ENCODE measurements at places on chromosomes 13 and 19.

DNA sequence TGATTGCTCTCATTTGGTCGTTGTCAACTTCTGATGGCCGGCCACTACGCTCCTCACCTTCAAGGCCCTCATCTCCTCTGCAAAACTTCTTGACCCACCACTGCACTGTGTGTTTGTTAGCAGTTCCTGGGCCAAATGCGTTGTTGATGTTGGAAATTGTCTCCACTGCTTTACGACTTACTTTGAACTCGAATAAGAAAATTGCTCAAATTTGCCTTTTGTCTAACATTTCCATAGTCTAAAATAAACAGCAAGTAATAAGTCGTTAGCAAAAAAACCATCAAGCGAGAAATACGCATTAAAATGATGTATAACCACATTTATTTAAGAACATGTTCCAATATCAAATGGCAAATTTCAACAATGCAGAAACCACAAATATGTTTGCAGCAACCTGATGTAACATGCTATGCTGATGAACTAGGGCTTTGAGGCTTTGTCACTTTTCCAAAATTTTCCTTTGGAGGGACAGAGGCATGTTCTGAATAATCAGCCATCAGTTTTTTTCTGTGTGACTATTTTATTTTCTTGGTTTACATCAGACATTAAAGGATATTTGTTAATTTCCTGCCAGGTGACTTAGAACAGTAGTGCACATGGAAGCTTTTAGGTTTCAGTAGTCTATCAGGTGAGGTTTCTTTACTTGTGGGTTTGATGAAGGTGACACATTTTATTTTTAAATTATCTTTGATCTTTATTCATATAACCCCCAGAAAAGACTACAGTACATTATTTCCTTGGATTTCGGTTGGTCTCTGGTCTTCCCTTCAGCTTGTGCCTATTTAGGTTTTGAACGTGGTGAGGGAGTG lies 74.7 kb upstream of the TEX29 start:
- no peak for DNase-seq

DNA sequence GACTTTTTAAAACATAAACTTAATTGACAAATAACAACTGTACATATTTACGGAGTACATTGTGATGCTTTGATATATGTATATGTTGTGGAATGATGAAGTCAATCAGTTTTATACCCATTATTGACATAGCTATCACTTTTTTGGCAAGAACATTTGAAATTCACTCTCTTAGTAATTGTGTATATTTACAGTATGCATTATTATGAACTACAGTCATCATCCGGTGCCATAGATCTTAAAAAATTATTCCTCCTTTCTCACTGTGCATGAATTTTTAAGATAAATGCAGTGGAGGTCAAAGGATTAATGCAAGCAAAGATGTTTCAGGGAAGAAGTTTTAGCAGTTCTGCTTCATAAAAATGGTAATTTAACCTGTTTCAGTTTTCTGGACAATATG lies 8.0 kb upstream of the VN1R4 start:
- DNase-seq = no peak

GRCh38 chr19:23916991-23917390 lies 2.3 kb downstream of the ZNF726 start:
- DNase-seq = no peak

GRCh38 chr13:84413016-84413415 lies 530.7 kb upstream of the SLITRK1 start:
- no peak for DNase-seq

GRCh38 chr13:81493144-81493543 lies 1152.2 kb upstream of the SPRY2 start:
- DNase-seq = no peak

DNA sequence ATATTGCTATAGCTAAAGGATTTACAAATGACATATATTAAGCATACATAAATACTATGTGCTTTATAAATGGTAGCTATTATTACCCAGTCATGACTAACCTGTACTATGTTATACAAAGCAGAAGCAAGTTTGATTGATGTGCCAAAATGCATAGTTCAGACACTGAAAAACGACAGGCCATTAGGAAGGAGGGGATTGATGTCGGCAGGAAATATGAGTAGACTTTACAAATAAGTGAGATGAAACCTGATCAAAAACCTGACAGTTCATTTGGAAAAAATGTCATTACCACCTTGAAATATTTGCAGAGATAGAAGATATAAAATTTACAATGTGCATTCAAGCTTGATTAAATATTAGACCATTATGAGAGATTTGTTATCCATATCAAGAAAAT lies 38.8 kb upstream of the TPP2 start:
- DNase-seq = no peak

- DNase-seq = no peak
These were observed 131.5 kb upstream of the SPACA7 start for GRCh38 chr13:112244495-112245177.

DNA sequence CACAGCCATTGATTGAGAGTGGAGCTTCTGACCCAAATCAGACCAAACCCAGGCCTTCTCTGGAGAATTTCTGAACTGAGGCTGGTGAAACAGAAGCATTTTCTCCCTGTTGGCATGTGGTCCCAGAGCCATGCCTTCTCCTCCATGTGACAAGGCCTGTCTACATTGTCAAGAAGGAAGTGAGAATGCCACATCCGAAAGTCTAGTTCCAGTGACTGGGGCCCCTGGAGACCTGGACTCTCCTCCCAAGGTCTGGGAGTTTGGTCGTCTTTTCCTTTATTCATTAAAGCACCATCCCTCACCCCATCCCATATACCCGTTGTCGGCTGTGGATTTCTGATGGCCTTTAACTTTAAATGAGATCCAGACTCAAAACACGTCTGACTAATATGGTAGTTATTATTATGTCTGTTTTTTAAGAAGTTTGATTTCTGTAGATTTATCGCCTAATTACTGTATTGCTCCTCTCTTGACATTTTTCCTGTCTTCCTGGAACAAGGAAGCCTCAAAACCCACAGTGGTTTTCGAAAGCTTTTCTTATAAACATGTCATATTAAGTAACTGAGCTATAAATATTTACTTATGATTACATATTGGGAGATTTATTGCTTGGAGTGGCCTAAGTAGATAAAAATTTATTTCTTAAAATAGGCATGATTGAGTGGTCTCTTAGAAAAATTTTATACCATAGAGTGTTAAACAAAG lies 128.3 kb upstream of the FRY start:
- no peak for DNase-seq
